ENCODE measurements at places on chromosomes 4 and X.
A peak's percentile ranks its signal among the peaks of the same experiment; 100 is the strongest.

DNA sequence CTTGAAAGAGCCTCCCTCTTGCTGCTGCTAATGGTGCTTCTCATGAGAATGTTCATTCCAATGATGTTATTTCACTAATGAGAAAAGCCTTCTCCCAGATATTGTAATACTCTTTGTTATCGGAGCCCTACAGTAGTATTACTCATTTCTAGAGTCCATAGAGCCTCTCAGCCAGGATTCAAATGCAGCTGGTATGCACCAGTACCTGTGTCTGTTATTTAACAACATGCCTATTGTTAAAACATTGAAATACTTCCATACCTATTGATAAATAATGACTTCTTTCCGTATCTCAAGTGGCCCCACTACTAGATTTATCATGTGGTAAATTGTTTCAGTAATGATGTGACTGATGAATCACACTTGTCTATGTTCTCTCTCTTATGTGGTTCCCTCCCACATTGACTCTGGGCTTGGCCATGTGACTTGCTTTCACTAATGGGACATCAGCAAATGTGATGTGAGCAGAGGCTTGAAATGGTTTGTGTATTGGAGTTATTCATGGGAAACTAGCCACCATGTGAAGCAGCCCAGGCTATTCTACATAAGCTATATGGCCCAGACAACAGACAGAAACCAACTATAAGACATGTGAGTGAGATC lies 207.6 kb downstream of the THOC2 start:
- DNase-seq, result no peak

GRCh38 chrX:133922390-133922771 lies 63.0 kb downstream of the GPC3 start:
- DNase-seq, result no peak

DNA sequence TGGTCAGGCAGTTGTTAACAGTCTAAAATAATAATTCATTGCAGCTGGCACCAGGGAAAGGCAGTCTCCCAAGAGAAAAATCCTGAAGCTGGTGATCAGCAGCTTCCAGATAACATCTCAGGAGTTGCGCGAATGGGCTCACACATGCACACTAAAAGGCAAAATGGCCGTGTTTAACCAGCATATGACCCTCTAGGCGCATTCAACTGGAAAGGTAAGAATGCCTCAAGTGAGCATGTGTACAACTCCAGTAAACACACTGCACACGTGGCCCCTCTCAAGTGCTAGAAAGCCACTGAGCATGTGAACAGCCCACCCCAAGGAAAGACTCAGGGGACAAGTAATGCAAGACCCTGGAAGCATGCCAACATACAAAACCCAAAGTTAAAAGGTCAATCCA lies 33.1 kb downstream of the STPG2 start:
- no peak for DNase-seq

- DNase-seq, result peak; percentile 83
Measured at GRCh38 chr4:156931267-156931666, 40.3 kb downstream of the PDGFC start.

DNA sequence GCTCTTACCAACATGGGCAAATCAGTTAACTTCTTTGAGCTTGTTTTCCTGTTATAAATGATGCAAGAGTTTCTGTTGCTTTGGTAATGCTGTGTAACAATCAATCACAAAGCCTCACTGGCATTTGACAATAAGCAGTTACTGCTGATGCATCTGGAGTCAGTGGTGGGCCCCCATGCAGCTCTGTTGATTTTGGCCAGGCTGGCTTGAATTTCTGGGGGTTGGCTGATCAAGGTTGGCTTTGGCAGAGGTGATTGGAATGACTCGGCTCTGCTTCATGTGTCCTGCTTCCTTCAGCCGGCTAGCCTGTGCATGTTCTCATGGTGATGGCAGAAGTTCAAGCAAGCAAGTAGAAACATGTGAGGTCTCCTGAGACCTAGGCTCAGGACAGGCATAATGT lies 90.4 kb downstream of the PHEX start:
- DNase-seq, result no peak

DNA sequence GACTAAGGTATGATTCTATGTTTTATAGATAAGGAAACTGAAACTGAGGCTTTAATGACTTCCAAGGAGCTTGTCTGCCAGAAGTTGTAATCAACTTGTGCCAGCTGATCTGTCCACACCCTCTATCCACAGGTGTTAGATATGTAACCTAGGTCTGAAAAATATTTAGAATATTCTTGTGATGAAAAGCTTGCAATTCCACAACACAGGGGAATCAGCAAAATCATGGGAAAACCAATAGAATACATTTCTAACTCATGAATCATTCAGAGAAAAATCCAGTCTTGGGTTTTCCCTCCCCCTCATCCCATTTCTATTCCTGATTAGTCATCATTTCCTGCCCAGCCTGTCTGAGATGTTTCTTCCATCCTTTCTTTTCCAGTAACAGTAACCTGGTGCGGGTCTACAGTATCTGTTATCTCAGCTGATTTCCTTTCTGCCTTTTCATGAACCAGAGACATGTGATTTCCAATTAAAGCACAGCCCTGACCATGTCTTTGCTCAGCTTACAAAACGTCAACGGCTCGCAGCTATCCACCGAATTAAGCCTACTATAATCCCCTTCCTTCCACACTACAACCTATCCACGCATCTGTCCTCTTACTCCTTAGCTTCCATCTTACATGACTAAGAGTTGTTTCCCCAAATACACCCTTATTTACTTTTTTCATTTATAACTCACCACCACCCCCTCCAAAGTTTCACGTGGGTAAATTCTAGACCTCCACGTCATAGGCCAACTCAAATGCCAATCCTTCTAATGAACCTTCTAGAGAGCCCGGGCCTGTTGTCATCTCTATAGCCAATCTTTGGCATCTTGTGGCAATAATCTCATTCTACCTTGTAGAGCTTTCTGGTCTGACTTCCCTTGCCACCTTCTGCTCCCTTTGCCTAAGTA lies 961 bp upstream of the NOCT start:
- peak; percentile 83 for DNase-seq

- DNase-seq, result no peak
Measured at GRCh38 chr4:47073647-47074046, 42.3 kb downstream of the GABRB1 start.

DNA sequence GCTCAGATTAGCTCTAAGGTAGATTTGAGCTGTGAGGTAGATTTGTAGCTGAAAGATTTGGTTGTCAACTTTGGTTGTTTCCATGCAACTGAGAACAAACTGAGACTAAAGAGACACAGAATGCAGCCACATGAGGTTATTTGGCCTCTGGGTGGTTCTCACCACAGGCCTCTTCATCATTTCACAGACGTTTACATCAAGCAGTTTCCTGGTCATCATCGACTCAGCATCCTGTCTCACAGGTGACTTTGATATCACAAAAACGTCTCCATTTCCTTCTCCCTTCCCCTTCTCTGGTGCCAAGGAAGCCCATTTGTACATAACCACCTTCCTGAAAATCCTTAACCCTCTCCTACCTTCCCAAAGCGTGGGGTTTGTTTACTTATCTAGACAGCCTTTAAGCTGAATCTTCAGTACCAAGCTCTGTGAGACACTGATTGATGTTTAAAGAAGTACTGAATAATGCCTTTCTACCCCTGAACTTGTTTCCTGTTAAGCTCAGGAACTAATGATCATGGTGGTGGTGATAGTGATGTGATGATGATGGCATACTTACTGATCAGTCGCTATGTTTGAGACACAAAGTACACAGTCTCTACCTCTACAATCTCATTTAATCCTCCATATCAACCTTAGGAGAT lies 81.9 kb downstream of the FAM114A1 start:
- DNase-seq, result no peak

DNA sequence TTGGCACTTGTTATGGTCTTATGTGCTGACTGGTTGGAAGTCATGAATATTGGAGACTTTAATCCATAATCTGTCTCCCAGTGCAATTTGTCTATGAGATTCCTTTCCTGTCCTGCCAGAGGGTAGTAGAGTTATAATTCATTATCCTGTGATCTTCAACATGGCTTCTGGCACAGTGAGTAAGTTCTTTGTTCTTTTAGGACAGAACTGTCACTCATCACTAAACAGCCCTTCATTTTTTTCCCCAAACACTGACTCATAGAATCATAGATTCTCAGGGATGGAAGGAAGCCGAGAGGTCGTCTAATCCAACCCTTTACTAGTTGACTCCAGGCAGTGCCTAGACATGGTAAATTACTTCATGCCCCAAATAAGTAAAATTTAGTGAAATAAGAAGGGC lies 78.4 kb downstream of the LUZP4 start:
- no peak for DNase-seq

DNA sequence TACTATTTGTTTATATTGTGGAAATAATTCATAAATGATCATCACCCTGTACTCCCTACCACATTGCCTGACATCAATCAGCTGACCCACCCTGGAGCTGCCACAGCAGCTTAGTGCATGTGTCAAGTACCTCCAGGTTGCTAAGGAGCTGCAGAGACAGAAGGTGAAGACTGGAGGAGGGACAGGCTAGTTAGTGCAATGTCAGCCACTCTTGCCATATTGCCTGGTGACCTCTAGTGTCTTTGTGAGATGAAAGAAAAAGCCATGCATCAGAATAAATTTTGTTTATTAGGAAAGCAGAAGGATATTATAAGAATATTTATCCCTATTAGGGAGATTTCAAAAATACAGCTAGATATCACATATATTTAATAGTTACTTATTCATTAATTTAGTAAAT lies 243.9 kb upstream of the FAT4 start:
- DNase-seq, result no peak

DNA sequence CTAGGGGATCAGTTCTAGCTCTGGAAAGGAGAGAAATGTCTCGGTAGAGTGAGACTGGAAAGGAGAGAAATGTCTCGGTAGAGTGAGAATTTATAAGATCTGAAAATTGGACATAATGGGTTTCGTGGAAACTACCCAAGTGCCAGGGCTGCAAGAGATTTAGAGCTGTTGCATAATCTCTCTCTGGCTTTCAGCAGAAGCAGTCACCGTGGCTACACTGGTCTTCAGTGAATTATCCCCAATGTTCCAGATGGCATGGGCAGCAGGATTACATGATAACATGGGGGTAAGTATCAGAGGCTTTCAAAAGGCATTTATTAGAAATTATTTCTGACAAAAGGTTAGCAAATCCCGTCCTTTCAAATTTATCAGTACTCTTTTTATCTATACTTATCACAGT lies 435.5 kb downstream of the NKX6-1 start:
- no peak for DNase-seq

DNA sequence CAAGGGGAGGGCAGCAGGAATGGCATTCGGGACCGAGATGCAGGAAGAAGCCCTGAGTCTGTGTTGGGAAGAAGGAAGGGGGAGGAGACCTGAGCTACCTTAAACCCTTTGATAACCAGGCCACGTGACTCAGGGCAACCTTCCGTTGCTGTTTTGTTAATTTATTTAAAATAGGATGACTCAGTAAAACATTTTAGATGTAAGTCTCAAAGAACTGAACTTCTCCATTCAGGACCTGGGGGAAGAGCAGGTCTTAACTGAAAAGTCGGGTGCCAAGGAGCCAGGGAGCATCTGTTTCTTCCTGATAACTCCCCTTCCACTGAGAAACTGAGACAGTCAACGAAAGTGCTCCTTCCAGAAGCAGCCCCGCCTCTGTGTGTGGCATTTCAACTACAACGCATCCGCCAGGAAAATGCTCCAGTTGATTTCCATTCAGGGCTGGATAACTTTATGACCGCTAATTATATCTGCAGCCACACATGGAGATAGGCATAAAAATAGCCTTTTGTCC lies 88.0 kb downstream of the IRF2 start:
- no peak for DNase-seq

- no peak for DNase-seq
Measured at GRCh38 chr4:123996718-123997510, 600.3 kb downstream of the SPRY1 start.

Data from LoVo (cell line).